GM18507 (cell line): ENCODE measurements at places on chromosomes 6 and 20.

DNA sequence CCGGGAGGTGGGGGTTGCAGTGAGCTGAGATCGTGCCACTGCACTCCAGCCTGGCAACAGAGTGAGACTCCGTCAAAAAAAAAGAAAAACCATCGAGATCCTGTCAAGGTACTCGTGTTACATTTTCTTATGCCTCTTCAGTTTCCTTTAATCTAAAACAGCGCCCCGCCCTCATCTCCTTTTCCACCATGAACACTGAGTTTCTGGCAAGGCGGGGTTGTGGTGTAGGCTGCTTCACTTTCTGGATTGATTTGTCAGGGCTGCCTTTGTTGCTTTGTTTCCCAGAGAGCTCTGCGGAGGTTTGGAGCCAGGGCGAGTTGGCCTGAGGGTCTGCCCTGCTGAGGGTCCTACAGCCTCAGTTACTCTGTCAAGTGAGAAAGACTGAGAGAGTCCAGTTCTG lies 8.9 kb downstream of the ITPR3 start:
- DNase-seq = no peak

- no peak for DNase-seq
Observed at GRCh38 chr6:13848522-13849150, 34.3 kb upstream of the MCUR1 start.

DNA sequence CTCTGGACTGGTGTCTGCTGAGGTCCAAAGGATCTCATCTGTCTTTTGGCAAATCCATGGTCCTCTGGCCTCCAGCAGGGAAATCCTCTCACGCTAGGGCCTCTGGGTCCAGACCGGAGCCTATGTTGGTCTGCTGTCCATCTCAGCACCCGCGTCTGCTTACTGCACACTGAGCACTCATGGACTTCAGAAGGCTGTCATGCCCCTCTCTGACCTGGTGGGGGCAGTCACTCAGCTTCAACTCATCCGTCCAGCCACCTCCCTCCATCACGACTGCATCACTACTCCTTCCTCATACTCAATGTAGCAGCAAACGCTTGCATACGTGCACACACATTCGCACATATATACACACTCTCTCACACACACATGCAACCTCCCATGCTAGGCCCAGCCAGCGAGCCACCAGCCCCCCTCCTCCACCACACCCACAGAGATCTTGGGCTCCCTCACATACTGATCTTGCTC lies 33.3 kb downstream of the GABRR2 start:
- DNase-seq = peak; percentile 71

- DNase-seq = no peak
Observed at GRCh38 chr20:4688305-4688704, 33.4 kb upstream of the PRND start.

- no peak for DNase-seq
Observed at GRCh38 chr6:69438113-69438512, 358.7 kb downstream of the LMBRD1 start.

DNA sequence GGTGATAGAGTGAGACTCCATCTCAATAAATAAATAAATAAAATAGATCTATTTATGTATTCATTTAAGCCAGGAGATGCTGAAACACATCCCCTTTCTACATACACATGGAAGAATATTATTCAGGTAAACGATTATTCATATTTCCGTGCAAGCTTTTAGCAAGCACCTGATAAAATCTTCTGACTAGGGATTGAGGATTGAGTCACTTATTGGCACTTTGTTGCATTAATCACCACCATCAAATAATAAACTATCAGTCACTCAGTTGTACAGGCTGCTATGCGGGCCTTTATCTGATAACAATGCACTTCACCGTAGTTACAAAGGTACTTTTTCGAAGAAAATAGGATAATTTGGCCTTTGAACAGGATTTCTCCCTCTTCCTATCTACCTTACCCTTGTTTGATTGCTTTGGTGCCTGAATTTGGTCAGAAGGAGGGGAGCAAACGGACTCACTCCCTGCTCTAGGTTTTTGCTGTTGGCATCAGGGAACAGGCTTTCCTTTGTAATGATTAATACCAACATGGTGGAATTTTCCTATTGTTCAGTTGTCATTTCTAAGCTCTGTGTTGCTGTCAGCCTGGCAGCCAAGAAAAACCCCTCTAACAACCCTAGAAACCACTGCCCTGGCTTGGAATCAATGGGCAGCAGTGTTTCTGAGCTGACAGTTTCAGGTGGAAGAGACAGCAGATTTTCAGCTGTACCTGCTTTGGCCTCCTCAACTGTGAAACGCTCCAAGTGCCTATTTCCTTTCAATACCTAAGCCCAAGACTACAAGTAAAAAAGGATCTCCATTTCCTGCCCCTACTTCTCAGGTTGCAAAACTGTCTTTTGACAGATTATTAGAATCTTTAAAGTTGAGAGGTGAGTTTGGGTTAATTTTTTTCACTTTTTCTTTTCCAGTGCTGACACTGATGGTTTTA lies 63.0 kb downstream of the MYB start:
- no peak for DNase-seq

GRCh38 chr20:19210391-19211155 lies 1.9 kb upstream of the SLC24A3 start:
- DNase-seq = no peak

GRCh38 chr20:16801919-16802651 lies 53.9 kb downstream of the OTOR start:
- DNase-seq = no peak

GRCh38 chr20:709991-710779 lies 34.6 kb upstream of the SCRT2 start:
- no peak for DNase-seq

DNA sequence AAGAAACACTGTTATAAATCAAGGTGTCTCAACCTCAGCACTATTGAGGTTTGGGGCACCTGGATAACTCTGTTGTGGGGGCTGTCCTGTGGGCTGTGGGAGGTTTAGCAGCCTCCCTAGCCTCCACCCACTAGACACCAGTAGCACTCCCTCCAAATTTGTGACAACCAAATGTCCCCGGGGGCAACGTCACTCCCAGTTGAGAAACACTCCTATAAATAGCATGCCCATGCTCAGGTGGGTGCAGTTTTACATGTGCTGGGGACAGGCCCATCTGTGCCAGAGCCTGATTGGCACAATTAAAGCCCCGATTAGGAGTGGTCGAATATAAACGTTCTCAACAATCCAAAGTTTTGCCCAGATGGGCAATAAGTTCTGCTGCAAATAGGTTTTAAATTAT lies 78.9 kb downstream of the FAM50B start:
- no peak for DNase-seq

DNA sequence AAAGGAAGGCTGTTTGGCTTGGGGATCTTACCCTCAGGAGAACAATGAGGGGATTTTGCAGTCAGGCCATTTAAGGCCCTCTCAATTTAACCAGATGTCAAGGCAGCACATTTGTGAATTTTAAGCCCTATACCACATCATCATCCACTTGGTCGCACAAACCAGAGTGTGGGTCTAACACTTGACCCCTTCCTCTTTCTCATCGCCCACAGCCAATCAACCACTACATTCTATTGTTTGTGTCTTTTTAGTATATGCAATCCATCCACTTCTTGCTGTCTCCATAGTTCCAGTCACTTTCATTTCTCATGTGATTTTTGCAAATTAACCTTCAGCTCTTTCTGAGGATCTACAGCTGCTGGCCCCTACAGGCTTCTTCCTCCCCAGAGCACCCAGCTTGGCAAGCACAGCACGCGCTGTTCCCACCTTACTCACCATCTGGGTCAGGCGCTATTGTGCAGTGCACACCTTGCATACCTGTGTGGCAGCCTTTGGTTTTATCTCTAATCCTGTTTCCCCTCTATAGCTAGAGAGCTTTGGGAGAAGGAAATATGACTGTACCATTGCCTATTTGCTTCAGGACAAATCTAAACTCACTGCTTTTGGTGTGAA lies 32.3 kb upstream of the CD83 start:
- no peak for DNase-seq

GRCh38 chr6:100117680-100118079 lies 123.7 kb upstream of the MCHR2 start:
- no peak for DNase-seq

DNA sequence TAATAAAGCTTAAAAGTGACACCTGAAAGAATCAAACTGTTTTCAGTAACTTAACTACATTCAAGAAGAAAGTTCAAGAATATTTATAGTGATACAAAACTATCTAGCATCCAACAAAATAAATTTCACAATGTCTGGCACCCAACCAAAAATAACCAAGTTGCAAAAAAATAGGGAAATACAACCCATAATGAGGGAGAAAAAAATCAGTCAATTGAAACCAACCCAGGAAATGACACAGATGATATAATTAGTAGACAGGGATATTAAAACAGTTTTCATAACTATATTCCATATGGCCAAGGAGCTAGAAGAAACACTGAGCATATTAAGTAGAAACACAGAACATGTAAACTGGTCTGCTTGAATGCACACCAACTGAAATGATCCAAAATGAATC lies 120.2 kb upstream of the BEND3 start:
- DNase-seq = no peak

DNA sequence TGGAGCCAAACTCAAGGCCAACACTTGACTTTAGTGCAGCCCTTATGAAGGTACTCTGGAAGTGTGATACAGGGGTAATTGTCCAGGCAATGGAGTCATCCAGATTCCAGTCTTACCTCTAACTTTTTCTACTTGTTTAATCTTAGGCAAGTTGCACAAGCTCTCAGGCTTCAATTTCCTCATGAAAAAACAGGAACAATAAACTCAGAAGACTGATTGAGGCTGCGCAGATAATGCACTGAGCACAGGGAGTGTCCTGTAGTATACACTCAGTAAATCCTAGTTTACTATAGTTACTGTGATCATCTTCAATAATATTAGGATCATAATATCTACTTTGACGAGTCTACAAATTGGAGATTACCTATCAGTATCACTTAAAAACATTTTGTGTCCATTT lies 127.5 kb upstream of the SMLR1 start:
- DNase-seq = no peak

DNA sequence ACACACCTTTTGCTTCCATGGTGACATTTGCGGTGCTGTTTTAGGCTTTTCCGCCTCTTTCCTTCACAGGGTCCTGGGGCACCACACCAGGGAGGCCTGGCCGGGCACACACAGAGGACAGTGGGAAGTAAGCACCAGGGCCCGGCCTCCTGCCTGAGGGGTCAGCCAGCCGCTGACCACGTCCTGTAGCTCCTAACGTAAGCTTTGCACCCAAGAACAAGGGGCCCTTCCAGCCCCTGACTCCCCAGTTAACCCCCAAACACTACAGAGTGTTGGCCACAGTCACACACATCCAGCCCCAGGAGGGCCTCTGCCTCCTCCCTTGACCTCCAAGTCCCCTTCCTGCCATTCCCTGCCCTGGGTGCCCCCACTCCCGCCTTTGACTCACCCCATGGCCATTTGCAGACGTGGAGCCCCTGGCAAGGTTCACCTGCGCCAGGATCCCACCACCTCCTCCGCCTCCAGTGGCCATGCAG lies 54.7 kb downstream of the YTHDF1 start:
- no peak for DNase-seq

- no peak for DNase-seq
Observed at GRCh38 chr20:8414586-8415274, 282.7 kb downstream of the PLCB1 start.

DNA sequence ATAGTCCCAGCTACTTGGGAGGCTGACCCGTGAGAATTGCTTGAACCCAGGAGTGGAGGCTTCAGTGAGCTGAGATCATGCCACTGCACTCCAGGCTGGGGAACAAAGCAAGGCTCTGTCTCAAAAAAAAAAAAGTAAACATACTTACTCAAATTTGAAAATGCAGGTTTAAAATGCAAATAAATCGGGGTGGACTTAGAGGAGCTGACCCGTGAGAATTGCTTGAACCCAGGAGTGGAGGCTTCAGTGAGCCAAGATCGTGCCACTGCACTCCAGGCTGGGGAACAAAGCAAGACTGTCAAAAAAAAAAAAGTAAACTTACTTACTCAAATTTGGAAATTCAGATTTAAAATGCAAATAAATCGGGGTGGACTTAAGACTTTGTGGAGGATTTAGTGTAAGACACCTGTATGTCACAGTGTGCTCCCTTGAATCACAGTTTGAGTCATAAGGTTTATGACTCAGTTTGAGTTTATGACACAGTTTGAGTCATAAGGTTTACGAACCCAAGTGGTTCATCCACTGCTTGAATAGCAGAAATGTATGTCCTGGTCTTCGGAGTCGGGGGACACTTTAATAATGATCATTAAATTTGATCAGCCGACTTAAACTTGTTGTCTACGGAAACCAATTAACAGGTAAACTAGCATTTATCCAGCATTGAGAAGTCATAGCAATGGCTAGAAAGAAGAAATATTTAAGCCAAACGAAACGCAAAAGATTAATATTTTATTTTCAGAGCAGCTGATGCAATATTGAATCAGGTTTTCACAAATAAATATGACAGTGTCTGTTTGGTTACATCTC lies 6.8 kb upstream of the MRPS10 start:
- peak; percentile 37 for DNase-seq

DNA sequence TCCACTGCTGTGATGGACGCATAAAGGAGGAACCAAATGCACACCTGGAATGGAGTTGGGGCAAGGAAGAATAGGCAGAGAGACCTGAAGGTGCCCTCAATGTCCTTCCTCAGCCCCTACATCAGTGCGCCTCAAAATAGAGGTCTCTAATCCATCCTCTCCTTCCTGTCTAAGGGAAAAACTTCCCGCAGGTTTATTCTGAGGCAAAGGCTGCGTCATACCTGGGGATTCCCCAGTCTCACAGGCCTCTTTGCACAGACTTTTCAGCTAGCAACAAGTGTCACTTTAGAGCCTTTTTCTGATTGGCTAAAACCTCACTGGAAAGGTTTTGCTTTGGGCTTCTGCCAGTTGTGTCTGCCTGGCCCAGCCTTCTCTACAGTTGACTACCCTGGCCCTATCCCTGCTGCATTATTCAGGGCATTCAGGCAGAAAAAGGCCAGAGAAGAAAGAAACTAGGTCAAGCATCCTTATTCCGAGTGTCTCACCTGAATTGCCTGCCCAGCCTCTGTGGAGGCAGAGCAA lies 1.8 kb upstream of the HLA-DQB1 start:
- DNase-seq = peak; percentile 49
